ENCODE measurements at places on chromosomes 4 and X.

GRCh38 chrX:72308566-72309296 is 3.0 kb upstream of the CITED1 start:
- H3K4me3 ChIP-seq, result no peak overlapping the region
- no peak overlapping the region for H3K27ac ChIP-seq
- H3K36me3 ChIP-seq, result no peaks in the 10 kb centered on the region
- DNase-seq, result peak; percentile 34
- H3K4me1 ChIP-seq, result peaks cover 40% of the 10 kb centered on the region
- peaks cover 35% of the 10 kb centered on the region for H3K27me3 ChIP-seq

DNA sequence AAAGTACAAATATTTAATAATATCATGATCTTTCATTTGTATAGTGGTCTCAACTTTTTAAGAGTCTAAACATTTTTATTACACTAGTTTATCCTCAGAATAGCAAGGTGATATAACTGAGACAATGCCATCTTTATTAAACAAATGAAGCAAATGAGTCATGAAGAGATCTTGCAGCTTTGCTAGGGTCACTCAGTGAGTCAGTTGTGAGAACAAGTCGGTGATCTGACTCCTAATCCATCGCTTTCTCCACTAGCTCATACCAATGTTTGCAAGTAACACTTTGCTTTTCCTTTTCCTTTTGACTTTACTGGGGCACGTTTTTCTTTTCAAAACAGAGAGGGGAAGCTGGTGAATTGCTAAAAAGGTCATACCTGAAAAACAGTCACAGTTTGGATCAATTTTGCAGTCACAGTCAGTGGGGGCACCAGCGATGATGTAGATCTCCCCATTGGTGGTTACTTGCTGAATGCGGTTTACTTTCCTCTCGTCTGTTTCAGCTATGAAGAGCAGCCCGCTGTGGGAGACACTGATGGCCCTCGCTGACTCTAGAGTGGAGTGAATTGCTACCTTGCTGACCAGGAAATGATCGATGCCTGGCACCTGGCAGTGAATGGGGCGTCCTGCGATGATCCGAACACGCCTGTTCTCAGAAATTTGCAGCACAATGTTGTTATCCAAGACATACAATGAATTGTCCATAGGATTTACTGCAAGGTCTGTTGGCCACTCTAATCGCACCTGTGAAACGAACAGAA is 75.7 kb downstream of the SH2D1A start:
- H3K4me3 ChIP-seq, result no peak overlapping the region
- no peaks in the 10 kb centered on the region for H3K36me3 ChIP-seq
- no peaks in the 10 kb centered on the region for H3K4me1 ChIP-seq
- H3K27me3 ChIP-seq, result no peaks in the 10 kb centered on the region
- no peak overlapping the region for H3K27ac ChIP-seq
- DNase-seq, result no peak

DNA sequence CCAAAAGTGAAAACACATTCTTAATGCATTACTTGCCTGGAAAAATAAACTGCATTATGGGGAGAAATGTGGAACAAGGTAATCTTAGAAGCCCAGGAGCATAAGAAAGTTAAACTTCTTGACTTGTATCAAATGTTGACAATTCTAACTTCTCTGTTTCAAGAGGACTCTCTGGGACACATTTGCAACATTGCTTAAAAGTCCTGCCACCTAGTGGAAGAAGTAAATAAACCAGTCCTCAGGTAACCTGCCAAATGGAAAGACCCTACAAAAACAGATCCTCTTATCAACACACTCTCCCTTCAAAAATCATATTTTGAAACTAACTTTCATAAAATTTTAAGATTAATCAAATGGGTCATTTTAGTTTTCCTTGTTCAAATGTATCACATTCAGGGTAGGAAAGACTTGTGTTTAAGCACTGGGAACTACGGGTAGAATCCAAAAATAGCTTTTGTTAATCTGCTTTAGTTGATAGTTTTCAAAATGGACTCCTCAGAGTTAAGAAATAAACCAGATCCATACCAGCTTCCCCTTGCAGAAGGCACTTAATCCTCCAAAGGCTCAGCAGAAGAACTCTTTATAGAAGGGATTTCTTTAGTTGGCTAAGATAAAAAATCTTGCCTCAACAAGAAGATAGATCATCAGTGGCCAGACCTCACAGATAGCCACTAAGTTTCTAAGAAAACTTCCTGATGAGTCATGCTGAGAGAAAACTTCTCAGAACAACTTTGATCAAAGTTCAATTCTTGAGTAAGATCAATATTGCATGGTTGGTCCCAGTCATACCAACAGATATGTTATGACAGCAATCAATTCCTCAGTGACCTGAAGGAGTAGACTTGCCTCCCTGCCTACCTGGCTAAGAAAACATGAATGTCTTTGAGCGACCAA is 141.7 kb downstream of the HHIP start:
- DNase-seq, result peak; percentile 13
- H3K4me3 ChIP-seq, result no peak overlapping the region
- no peaks in the 10 kb centered on the region for H3K36me3 ChIP-seq
- peaks cover 3% of the 10 kb centered on the region for H3K27me3 ChIP-seq
- H3K4me1 ChIP-seq, result no peaks in the 10 kb centered on the region
- H3K27ac ChIP-seq, result no peak overlapping the region

DNA sequence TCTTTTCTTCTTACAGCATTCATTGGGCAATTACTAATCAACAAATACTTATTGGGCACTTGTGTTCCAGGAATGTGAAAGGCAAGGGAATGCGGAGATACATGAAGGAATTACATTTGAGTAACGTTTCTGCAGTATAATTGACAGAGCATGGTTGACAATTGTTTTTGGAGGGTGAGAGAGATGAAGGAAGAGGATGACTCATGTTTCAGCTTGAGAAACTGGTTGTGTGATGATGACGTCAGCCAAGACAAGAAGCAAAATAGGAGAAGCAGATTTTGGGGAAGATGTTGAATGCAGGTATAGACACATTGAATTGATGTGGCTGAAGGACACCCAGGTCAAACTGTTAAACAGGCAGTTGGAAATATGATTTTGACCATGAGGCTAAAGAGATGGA is 8.0 kb upstream of the CPEB2 start:
- no peaks in the 10 kb centered on the region for H3K36me3 ChIP-seq
- no peaks in the 10 kb centered on the region for H3K27me3 ChIP-seq
- DNase-seq, result no peak
- no peak overlapping the region for H3K27ac ChIP-seq
- no peaks in the 10 kb centered on the region for H3K4me1 ChIP-seq

DNA sequence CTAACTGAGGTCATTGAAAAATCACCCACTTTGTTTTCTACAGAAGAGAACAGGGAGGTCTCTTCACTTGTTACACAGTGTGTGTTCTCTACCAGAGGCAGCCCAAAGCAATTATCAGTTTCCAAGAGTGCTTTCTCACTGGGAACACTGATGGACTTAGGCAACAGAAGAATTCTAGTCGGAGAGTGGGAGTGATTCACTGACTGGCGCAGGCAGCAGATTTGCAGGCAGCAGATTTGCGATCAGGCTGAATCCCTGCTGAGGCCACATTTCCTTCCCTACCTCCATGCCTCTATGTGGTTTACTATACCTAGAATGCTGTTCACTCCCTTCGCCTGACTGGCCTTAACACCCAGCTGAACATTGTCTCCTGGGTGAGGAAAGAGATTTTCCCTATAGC is 6.6 kb downstream of the OCIAD2 start:
- no peak overlapping the region for H3K4me3 ChIP-seq
- no peaks in the 10 kb centered on the region for H3K27me3 ChIP-seq
- no peak overlapping the region for H3K27ac ChIP-seq

- no peaks in the 10 kb centered on the region for H3K36me3 ChIP-seq
- H3K4me1 ChIP-seq, result peaks cover 7% of the 10 kb centered on the region
- no peak overlapping the region for H3K27ac ChIP-seq
- DNase-seq, result no peak
Observed at GRCh38 chr4:147821555-147821954, 89.7 kb downstream of the ARHGAP10 start.

- H3K4me1 ChIP-seq, result no peaks in the 10 kb centered on the region
- no peaks in the 10 kb centered on the region for H3K27me3 ChIP-seq
- H3K27ac ChIP-seq, result no peak overlapping the region
- no peak for DNase-seq
- peaks cover 65% of the 10 kb centered on the region for H3K36me3 ChIP-seq
- H3K4me3 ChIP-seq, result no peak overlapping the region
Observed at GRCh38 chrX:40058719-40059118, 39.0 kb downstream of the BCOR start.

GRCh38 chr4:114464726-114465272 is 133.8 kb upstream of the UGT8 start:
- H3K4me1 ChIP-seq, result no peaks in the 10 kb centered on the region
- H3K36me3 ChIP-seq, result no peaks in the 10 kb centered on the region
- no peak overlapping the region for H3K4me3 ChIP-seq
- H3K27ac ChIP-seq, result no peak overlapping the region
- no peak for DNase-seq

DNA sequence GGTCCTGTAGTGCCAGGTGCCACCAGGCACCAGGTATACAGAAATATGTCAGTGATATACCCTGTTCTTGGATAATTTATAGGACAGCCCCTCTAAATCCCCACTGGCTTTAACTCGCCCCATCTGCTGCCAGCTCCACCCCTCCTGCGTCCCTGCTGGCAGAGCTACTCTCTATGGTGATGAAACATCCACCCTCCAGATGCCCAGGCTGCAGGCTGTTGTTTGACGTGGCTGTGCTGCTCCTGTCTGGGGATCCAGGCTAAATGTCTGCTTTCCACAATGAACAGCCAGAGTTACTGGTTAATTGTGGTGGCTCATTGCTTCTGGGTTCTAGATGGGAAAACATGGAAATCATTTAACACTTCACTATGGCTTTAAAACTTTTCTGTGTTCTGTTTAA is 12.9 kb downstream of the NHSL2 start:
- H3K36me3 ChIP-seq, result no peaks in the 10 kb centered on the region
- DNase-seq, result no peak
- no peak overlapping the region for H3K4me3 ChIP-seq
- no peaks in the 10 kb centered on the region for H3K27me3 ChIP-seq
